ENCODE measurements at places on chromosomes 6 and 20.

DNA sequence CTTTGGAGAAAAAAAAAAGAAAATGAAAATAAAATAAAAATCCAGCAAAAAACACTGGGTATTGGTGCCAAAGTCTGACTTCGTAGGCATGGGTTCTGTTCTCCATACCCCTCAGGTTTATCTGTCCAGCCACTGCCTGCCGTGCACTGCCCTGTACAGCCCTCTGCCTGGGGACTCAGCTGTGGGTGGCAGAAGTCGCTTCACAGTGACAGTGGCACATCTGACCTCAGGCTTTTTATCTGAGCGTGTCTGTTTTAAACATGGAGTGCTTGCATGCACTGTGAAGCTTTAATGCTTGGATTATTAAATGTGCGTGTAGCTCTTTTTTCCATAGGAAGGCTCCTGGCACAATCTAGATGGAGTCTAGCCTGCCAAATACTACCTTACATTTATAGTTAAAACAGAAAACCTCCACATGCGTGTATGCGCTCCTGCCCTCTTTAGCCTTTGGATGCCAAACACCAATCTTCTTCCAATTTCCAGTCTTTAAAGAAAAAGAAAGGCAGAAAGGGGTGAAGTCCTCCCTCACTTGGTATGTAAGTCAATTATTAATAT, 375.5 kb downstream of the UTRN start:
- no peak for DNase-seq

- DNase-seq, result no peak
These were observed 160.8 kb upstream of the RSPO3 start for GRCh38 chr6:126957721-126958120.

GRCh38 chr6:147724454-147724853, 216.0 kb downstream of the SAMD5 start:
- DNase-seq, result no peak

- DNase-seq, result no peak
These were observed 12.1 kb upstream of the SRC start for GRCh38 chr20:37333848-37334318.

- DNase-seq, result no peak
These were observed 35.1 kb downstream of the SNAP25 start for GRCh38 chr20:10253780-10254179.

DNA sequence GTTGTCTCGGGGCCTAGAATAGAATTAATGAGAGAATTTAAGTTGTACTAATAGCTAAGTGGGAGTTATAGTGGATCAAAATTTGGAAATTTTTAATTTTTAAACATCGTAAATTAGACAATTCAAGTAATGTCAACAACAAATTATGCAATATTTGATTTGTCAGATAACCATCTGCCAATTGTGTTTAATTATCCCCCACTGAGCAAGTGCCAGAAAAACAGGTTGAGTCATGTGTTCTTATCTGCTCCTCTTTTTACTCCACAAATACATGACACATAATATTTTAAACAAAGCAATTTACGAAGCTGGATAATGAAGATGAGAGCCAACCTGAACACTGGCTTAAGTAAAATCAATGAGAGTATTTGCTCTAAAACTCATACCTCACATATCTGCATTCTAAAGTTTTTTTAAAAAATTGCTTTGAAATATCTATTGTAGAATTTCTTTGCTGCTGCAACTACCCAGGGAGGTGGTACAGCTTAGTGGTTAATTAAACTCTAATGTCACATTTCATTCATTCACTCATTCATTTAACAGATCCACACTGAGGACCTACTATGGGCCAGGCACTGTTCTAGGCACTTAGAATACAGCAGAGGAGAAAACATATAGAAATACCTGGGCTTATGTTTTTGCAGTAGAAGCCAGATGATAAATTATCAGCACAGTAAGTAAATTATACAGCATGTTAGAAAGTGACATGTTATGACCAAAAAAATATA, 57.1 kb upstream of the MAP7 start:
- no peak for DNase-seq
